A673 (cell line): ENCODE measurements at places on chromosomes 13 and 19. TPM values are rescaled to one million over a fixed set of nuclear protein-coding genes. Genes with fewer than 3 reads are reported as not detected.

Gene ZNF578
- 0.69 and 1.1 TPM in 2 replicates for total RNA-seq

Gene ZNF728
- total RNA-seq, result not detected in 2 replicates

Gene ASF1B
- total RNA-seq, result 50.0 and 54.6 TPM in 2 replicates

Gene LSR
- total RNA-seq, result 1.9 and 2.9 TPM in 2 replicates

Gene LDLR
- total RNA-seq, result 162 and 175 TPM in 2 replicates

Gene ONECUT3
- not detected in 2 replicates for total RNA-seq

Gene PPP5C
- total RNA-seq, result 157 and 164 TPM in 2 replicates

Gene KIR3DL1
- not detected in 2 replicates for total RNA-seq

Gene SLC25A41
- 0.39 and 0.44 TPM in 2 replicates for total RNA-seq

Gene PCDH17
- 79.5 and 84.7 TPM in 2 replicates for total RNA-seq

Gene CEACAM4
- total RNA-seq, result not detected in 2 replicates

Gene CBY2
- total RNA-seq, result not detected in 2 replicates

Gene SPRED3
- 6.2 and 6.8 TPM in 2 replicates for total RNA-seq

Gene RGCC
- total RNA-seq, result not detected in 2 replicates

Gene KIR3DL2
- not detected in 2 replicates for total RNA-seq

- DNase-seq, result peak; percentile 73
These were observed 60.6 kb downstream of the NDFIP2 start for GRCh38 chr13:79541426-79542049.

- DNase-seq, result peak; percentile 27
These were observed 203.2 kb downstream of the FGF14 start for GRCh38 chr13:102198418-102199311.

- DNase-seq, result peak; percentile 71
These were observed 11.1 kb upstream of the SHISA2 start for GRCh38 chr13:26062853-26063444.

- DNase-seq, result peak; percentile 4
These were observed 591.7 kb downstream of the GPC6 start for GRCh38 chr13:93818345-93818744.

GRCh38 chr13:37648609-37649008, 50.0 kb upstream of the POSTN start:
- DNase-seq, result no peak

- no peak for DNase-seq
These were observed 227.4 kb downstream of the TUBA3C start for GRCh38 chr13:18954254-18954653.

DNA sequence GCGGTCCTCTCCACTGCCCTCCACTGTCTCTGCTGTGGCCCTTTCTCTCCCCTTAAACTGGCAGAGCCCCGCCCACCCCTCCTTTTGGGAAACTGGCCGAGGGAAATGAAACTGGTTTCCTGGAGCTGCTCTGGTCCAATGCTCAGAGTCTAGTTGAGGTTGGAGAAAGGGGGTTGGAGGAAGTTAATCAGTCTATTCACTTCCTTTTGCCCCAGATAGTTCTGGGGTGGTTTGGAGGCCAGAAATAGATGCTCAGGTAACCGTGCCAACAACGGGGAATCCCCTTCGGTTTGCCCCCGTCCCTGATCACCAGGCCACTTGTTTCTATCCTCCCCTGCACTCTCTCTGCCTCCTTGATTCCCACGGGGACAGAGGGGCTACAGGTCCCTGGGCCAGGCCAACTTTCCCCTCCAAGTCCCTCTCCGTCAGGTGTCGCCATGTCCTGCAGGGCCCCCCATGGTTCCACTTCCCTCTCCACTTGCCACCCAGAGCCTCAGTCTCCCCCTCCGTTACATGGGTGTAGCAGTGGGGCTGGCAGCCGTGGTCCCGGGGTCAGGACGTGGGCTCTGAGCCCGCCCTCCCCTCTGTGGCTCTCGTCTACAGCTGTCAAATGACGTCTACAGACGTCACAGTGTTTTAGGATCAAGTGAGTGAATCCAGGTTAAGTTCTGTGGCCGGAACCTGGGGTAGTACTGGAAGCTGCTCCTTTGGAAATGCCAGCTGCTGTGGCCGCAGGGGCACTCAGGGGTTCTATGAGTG, at the start of gene IL4I1:
Gene IL4I1 (minus strand): TSS at position 25 of the 759 bp plus-strand sequence. CDS start 727 bp downstream, outside the sequence.
- DNase-seq, result no peak

DNA sequence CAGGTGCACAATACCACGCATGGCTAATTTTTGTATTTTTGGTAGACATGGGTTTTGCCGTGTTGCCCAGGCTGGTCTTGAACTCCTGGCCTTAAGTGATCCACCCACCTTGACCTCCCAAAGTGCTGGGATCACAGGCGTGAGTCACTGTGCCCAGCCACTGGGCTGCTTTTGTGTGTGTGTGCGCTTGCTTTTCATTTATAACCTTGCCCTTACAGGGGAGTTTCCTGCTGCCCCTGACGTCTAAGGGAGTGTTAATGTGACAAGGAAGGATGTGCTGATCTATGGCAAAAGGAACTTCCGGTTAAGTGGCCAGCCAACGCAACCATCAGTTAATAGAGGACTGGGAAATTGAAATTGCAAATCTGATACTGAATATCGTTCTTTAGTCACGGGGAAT, 57.7 kb downstream of the ING1 start:
- DNase-seq, result peak; percentile 27

DNA sequence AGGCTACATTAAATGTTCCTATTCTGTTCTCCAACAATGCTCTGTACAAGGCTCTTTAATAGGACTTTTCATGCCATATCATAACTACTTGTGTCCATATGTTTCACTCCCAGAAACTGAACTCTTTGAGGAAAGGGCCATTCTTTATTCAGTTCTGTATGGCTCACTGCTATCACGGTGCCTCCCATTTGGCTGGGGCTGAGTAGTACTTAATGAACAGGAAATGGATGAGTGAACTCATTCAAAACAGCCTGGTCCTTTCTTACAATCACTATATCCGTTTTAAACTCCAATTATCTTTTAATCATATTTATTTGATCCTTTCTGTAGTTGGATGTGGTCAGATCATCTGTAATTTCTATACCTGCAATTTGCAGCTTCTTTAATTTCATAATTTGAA, 410.6 kb downstream of the TBC1D4 start:
- peak; percentile 44 for DNase-seq

- no peak for DNase-seq
These were observed 11.0 kb upstream of the CA11 start for GRCh38 chr19:48656840-48657474.

DNA sequence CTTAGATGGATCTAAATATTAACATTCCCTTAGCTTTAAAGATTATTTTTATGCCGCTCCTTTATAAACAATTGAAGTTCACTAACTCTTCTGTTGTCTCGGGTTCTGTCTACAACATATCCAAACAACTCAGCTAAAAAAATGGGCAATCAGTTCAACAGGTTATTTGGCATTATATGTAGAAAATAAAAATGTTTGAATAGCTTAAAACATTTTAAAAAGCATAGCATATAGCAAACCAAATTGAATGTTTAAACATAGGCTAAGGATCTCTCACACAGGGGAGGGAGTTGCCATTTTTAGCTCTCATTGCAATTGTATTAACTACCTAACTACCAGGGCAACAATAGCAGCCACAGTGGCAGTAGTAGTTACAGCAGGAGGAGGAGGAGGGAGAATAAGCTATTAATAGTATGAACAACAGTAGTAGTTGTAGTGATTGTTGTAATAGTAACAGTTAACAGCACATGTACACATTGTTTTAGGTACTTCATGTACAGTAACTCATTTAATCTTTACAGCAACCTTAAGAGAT, 404.2 kb downstream of the KCNRG start:
- no peak for DNase-seq

DNA sequence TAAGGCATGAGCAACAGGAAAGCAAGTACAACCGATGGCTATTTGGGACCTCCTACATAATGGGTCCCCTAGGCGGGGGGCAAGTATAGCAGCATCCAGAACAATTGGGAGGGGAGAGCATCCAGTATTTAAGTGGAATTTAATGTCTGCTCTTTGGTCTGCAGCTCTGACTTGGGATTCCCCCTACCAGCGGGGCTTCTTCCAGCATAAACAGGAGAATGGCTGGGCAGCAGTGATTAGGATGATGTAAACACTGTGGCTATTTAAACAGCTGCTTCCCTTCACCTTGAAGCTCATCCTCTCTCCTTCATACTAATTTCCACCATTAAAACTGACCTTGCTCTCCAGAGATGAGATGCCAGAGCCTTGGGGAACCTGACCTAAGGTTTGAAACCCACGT, 73.9 kb upstream of the OXGR1 start:
- no peak for DNase-seq

DNA sequence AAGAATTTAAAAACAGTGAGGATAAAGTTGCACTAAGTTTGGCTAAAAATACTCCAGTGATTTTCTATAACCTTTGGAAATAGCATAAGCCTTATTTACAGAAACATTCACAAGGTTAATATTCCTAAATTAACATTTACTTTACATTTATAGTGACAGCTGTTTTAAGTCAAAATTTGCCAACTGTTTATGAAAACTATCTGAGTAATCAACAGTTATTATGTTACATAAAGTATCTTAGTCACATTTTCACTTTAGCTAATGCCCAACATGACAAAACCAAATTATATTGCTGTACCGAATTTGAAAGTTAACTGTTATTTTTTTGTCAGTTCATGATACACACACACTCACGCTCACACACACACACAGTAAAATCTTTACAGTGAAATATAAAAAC, 1.2 kb downstream of the TNFRSF19 start:
- DNase-seq, result no peak

GRCh38 chr13:45702088-45702487, at the start of gene CBY2:
Gene CBY2 (plus strand): TSS chr13:45702320. CDS start chr13:45702391, 71 bp downstream.
- DNase-seq, result no peak

DNA sequence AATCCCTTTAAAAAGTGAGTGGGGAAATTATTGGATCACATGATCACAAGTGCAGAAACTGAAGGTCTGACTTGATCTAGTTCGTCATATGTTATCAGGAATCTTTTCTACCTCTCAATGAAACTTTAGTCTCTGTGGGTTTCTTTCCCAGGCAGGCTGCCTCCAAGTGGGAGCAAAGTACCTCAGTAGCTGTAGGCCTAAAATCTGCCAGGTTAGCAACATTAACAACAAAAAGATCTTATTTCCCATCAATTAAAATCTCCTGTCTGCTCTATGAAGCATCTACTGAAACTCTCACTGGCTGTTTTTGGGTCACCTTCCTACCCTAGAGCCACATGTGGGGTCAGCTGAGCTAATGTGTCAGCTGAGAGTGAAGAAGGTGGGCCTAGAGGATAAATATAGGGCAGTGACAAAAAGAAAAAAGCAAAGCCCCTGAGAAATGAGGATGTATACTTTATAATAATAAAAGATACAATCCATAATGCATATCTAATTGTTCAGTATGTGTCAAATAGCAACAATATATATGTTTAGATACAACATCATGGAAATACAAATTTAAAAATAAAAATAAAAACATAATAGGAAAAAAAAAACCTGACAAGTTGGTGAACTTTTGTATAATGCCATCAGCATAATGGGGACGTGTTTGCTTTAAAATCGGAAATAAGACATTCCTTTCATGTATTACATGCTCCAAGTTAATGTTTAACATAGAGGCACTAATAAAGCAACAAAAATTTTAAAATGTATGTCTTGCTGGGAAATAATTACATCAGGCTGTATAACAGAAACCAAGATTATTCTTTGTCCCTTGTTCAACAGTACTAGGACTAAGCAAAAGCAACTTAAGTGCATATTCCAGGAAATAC, 141.1 kb downstream of the GPC5 start:
- no peak for DNase-seq

DNA sequence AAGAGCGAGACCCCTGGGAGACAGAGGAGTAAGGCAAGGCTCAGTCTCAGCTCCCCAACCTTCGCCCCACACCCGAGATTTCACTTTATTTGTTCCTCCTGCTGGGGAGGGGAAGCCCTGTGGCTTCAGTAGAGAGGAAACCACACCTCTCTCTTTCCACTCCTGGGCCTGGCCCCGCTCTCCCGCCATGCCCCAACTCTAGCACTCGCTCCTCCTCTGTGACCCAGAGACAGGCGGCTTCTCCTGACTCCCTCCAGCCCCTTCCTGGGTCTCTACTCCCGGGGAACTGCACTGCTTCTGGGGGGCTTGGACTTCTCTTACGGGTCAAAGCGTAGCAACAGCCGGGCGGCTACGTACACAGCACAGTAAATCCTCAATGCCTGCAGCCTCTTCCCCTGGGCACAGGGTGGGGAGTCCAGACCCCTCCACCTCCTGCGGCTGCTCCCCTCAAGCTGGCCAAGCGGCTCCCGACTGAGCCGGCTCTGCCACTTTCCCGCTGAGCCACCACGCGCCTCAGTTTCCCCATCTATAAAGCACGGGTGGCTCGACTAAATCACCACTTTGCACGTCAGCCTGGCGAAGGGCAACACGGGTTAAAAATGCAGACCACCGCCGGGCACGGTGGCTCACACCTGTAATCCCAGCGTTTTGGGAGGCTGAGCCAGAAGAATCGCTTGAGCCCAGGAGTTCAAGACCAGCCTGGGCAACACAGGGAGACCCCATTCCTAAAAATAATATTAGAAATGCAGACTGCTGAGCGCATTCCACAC, 1.4 kb downstream of the RNF126 start:
- DNase-seq, result no peak

DNA sequence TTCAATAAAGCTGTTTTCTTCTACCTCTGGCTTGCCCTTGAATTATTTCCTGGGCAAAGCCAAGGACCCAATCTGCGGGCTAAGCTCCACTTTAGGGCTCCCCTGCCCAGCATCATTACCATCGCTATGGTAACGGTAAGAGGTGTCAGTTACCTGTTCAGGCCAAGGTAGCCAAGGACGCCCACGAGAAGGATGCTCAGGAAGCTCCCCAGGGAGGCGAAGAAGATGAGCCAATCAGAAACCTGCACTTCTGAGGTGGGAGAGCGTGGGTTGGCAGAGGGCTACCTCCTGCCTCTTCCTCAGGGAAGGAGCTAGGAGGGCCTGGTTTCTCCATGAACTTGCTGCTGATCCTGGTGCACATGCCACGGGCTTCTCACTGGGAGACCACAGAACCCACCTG, 24.7 kb downstream of the IL12RB1 start:
- DNase-seq, result no peak

GRCh38 chr13:79973533-79973963, 367.4 kb downstream of the SPRY2 start:
- peak; percentile 48 for DNase-seq

DNA sequence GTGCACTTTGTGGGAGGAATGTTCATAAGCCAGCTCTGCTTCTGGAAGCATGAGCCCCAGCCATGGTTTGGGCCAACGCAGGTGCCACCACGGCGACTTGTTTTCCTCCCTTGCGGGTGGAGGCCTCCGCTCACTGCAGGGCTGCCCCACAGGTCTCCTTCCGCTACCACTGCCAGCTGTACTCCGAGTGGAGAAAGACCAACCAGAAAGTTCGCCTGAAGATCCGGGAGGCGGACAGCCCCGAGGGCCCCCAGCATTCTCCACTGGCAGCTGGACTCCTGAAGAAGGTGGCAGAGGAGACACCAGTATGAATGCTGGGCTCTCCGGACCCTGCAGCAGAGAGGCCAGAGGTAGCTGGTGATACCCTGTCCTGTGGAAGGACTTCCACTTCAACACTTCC, 6.5 kb upstream of the HNRNPM start:
- no peak for DNase-seq
